ENCODE measurements at places on chromosomes 16 and 17. TPM values are rescaled to one million over a fixed set of nuclear protein-coding genes. Genes with fewer than 3 reads are reported as not detected.

The ATP2A1 gene
- 0.16 TPM for total RNA-seq

The GUCY2D gene
- 0.09 TPM for total RNA-seq

The CD300C gene
- not detected for total RNA-seq

The RCVRN gene
- total RNA-seq: not detected

The KRT33A gene
- not detected for total RNA-seq
